Sciatic nerve (tissue), 2 donors: ENCODE measurements at places on chromosomes 11 and 22. TPM values are rescaled to one million over a fixed set of nuclear protein-coding genes. Genes with fewer than 3 reads are reported as not detected.

OR51B2 gene
- 0.40 TPM for total RNA-seq

PPFIBP2 gene
- 52.3 TPM for total RNA-seq

CD3E gene
- total RNA-seq: 2.5 TPM

MMP12 gene
- 0.22 TPM for total RNA-seq

GLYAT gene
- 2.6 TPM for total RNA-seq

CATSPERZ gene
- total RNA-seq: not detected

SHANK3 gene
- 56.6 TPM for total RNA-seq

LUZP2 gene
- total RNA-seq: 0.18 TPM

KDM4D gene
- total RNA-seq: 0.80 TPM

DDTL gene
- total RNA-seq: 4.0 TPM

PSMD13 gene
- 79.4 TPM for total RNA-seq

BTG4 gene
- not detected for total RNA-seq

PIH1D2 gene
- total RNA-seq: 1.8 TPM

PKNOX2 gene
- total RNA-seq: 17.3 TPM

LRRC32 gene
- 192 TPM for total RNA-seq

MFRP gene
- not detected for total RNA-seq

MPZL3 gene
- total RNA-seq: 2.7 TPM

DEUP1 gene
- total RNA-seq: not detected

ACTN3 gene
- total RNA-seq: 0.71 TPM

LRRC74B gene
- total RNA-seq: not detected

RHOD gene
- 10.3 TPM for total RNA-seq

APOL5 gene
- total RNA-seq: not detected

OR8D1 gene
- not detected for total RNA-seq

P2RY2 gene
- total RNA-seq: 12.3 TPM

NPAS4 gene
- not detected for total RNA-seq

OR4A5 gene
- total RNA-seq: not detected

MRGPRX1 gene
- not detected for total RNA-seq

UCP3 gene
- total RNA-seq: 2.6 TPM

IFITM1 gene
- 344 TPM for total RNA-seq

BTBD10 gene
- 34.9 TPM for total RNA-seq

OR8G5 gene
- not detected for total RNA-seq

YAP1 gene
- 112 TPM for total RNA-seq

LAYN gene
- 11.0 TPM for total RNA-seq

TMEM86A gene
- total RNA-seq: 7.0 TPM

ENTHD1 gene
- 4.9 TPM for total RNA-seq

IGSF22 gene
- total RNA-seq: 0.58 TPM

SLC16A8 gene
- 1.7 TPM for total RNA-seq

MMP10 gene
- total RNA-seq: not detected

UPB1 gene
- 1.3 TPM for total RNA-seq

CHRM1 gene
- not detected for total RNA-seq

ABCC8 gene
- total RNA-seq: 8.2 TPM

ZBTB16 gene
- total RNA-seq: 22.7 TPM

CAPRIN1 gene
- 167 TPM for total RNA-seq

GAL3ST3 gene
- total RNA-seq: not detected

SLC6A5 gene
- total RNA-seq: not detected

POLR2F gene
- total RNA-seq: 94.8 TPM

TRIM29 gene
- 33.2 TPM for total RNA-seq

KRTAP5-8 gene
- total RNA-seq: 0.49 TPM

CLDN5 gene
- total RNA-seq: 136 TPM

PRR5L gene
- 28.6 TPM for total RNA-seq

TYR gene
- not detected for total RNA-seq

RFPL1 gene
- not detected for total RNA-seq
